Activated CD4-positive, CD25-positive, alpha-beta regulatory T cell treated with anti-CD3 and anti-CD28 coated beads, Interleukin-2, amount 50 U/mL, for 24 hours (primary cell): ENCODE measurements at places on chromosomes 5 and 9.

DNA sequence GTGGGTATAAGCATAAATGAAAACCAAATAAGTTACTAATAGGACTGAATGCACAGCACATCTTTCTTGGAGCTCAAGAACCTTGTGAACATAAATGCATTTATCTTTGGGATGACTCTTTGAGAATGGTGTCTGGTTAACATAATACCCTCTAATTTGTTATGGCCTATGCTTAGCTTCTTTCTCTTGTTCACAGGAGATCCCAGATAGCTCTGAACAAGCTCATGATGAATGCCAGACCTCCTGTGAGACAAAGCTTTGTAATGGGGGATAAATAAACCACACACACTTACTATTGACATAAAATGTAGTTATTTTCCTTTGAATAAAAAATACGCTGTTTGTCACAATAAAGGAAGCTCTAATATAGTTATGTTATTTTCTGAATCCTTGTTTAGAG, 111.5 kb downstream of the PSAT1 start:
- ATAC-seq, result no peak

DNA sequence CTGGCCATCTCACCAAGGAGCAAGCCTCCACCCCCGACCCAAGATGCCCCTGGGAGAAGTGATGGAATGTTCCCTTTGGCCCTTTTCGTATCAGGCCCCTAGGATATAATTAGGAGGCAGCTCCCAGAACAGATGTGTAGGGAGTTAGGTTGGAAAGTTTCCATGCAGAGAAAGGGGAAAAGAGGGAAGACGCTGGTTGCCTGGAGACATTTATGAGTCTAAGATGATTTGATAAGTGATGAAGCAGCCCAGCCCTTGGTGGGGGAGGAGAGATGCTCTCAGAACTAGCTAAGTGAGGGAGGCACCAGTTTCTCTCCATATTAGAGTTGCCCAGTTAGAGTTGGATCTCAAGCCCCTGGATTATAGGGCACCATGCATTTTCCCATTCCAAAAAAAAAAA, 137.5 kb downstream of the GNA14 start:
- no peak for ATAC-seq

DNA sequence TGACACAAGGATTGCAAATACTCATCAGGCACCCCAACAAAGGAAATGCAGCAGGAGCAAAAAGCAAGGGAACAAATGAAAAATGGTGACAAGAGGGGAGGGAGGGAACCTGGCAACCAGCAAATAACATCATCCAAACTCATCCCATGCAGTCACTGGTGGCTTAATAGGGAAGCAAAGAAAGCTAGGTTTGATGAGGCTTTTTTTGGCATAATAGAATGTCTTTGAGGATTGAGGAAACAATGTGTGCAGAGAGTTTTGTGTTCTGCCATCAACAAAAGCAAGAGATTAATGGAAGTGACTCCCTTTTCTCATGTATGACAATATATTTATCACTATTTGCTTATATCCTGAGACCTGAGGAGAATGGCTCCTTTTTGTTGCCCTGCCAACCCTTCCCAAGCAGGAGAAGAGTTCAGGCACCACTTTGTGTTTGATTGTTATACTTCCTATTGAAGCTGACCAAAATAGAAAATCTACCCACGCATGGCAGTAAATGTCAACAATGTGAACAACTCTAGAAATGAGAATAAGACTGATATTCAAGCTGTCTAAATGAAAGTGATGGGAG, 375.7 kb downstream of the CAAP1 start:
- ATAC-seq, result no peak

GRCh38 chr5:132094393-132095076, 20.9 kb downstream of the CSF2 start:
- ATAC-seq, result no peak

DNA sequence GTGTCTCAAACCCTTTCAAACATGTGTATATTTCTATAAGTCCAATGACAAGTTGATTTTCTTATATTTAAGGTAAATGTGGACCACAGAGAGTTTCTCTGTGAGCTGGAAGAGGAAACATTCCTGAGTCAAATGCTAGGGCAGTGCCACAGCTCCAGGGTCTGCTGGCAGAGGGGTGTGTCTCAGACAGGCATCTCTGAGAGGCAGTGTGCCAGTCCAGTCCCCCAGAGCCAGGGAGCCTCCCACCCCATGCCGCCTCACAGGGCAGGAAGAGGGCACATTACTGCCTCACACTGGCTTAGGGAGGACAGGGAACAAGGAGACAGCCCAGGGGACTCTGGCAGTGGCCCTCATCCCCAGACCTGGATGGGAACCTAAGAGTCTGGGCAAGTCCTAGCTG, 120.2 kb downstream of the TENT4A start:
- ATAC-seq, result no peak

GRCh38 chr9:34446951-34447350, 11.4 kb downstream of the FAM219A start:
- no peak for ATAC-seq
